ENCODE measurements at places on chromosomes 2 and 18. TPM values are rescaled to one million over a fixed set of nuclear protein-coding genes. Genes with fewer than 3 reads are reported as not detected.

DNA sequence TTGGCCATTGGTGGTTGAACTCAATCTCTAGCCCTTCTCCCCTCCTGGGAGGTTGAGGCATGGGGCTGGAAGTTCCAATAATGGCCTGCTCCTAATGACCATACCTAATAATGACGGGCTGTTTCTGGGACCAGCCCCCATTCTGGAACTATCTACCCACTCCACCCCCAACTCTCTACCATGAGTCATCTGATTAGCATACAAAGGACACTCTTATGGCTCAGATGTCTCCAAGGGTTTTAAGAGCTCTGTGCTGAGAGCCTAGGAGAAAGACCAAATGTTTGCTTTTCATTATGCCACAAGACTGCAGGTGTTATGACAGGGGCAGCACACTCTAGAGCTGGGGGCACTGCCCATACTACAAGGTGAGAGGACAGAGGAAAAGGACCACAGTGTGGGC is 137.0 kb upstream of the NCKAP5 start:
- no peak for DNase-seq

- DNase-seq, result no peak
These were observed 361.6 kb upstream of the TFPI start for GRCh38 chr2:187915810-187916209.

GPR155 gene
- total RNA-seq, result 0.64 TPM

ASB18 gene
- not detected for total RNA-seq

ABCA12 gene
- 1.3 TPM for total RNA-seq

ICA1L gene
- 3.4 TPM for total RNA-seq

Measured in Caki2 (cell line).